ENCODE measurements at places on chromosomes 7 and 10.

- no peak for DNase-seq
These were observed 9.7 kb upstream of the ANKRD7 start for GRCh38 chr7:118214833-118215182.

DNA sequence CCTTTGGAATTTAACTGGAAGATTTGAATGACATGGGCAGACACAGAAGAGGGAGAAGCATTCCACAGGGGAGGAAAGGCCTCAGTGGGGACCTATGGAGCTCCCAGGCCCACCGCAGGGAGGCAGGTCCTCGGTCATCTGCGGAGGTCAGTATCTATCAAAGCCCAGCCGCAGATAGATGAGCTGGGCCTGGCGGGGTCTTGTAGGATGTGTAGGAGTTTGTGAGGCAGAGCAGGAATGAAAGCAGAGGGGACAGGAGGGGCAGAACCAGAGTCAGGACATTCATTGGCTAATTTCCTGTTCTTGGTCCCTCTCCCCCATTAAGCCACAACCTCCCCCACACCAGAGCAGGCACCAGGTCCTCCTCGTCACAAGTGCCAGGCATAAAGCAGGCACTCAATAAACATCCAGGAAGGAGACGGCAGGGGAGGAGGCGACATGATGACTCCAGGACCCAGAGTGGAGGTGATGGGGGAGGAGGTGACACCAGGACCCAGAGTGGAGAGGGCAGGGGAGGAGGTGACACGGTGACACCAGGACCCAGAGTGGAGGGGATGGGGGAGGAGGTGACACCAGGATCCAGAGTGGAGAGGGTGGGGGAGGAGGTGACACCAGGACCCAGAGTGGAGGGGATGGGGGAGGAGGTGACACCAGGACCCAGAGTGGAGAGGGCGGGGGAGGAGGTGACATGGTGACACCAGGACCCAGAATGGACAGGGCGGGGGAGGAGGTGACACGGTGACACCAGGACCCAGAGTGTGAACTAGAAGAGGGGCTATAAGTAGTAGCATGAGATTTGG is 83.7 kb upstream of the PDGFA start:
- no peak for DNase-seq

- DNase-seq: peak; percentile 32
These were observed 393.8 kb upstream of the PRKCQ start for GRCh38 chr10:6973899-6974298.

- no peak for DNase-seq
These were observed 290.3 kb downstream of the AHR start for GRCh38 chr7:17588730-17589129.

- peak; percentile 85 for DNase-seq
These were observed at the start of gene ARL4A for GRCh38 chr7:12686891-12687717. TSS of gene ARL4A (plus strand) at chr7:12687633. CDS start at chr7:12688255, 622 bp downstream.

DNA sequence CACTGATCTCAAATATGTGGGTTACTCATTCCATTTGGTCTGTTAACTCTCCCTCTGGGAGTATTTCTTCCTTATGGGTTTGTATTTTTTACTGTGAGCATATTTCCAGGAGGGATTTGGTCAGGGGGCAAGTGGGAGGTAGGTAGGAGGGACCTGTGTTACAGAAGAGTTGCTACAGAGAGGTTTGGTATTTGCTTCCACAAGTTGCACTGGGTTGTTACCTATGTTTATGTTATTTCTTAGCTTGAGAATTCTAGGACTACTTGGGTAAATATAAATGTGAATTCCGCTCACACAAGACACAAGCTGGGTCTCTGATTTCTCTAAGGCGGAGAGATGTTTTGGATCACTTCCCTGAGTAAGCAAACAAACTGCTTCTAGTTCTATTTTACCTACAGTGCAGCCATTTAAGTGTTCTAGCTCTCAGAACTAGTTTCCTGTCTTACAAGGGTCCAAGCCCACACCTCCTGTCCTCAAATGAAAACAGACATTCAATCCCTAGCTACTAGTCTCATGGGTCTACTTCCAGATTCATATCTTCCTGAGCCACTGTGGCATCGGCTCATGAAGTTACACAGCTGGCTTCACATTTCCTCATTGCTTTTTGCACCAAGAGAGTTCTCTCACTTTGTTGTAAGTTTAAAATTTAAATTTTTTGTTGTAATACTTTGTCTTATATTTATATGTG is 75.4 kb upstream of the PPP1R3C start:
- DNase-seq: no peak

DNA sequence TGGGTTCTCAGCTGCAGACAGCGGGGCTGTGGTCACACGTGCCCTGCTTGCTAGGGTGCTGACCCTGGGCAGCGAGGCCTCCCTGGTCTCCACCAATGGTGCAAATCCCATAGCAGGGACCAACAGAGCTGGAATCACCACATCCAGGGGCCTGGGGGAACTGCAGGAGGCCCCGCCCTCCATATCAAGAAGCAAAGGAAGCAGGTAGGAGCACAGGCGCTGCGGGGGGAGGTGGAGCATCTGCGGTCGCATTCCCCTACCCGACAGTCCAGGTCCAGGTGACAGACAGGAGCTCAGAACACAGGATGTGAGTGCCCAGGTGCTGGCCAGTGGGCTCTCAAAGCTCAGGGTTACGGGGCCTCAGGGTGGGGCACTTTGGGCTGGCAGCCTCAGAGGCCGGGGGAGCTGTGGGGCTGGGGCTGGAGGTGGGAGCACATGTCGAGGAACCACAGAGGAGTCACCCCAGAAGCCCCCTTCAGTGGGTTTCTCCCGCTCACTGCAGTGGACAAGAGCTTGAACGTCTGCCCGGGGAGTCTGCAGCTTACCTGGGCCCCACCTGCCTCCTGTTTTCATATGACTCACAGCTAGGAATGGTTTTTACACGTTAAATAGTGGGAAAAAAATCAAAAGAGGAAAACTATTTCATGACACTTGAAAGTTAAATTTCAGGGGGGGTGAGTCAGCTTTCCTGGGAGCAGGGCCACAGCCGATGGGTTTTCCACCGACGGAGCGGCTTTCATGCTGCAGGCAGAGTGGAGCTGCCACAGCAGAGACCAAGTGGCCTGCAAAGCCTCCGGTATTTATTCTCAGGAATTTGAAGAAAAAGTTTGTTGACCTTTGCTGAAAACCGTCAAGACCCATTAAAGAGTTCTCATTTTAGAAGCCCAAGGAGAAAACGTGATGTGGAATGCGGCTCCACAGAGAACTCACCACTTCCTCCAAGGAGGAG is 148.7 kb upstream of the PPP2R2D start:
- DNase-seq: no peak

DNA sequence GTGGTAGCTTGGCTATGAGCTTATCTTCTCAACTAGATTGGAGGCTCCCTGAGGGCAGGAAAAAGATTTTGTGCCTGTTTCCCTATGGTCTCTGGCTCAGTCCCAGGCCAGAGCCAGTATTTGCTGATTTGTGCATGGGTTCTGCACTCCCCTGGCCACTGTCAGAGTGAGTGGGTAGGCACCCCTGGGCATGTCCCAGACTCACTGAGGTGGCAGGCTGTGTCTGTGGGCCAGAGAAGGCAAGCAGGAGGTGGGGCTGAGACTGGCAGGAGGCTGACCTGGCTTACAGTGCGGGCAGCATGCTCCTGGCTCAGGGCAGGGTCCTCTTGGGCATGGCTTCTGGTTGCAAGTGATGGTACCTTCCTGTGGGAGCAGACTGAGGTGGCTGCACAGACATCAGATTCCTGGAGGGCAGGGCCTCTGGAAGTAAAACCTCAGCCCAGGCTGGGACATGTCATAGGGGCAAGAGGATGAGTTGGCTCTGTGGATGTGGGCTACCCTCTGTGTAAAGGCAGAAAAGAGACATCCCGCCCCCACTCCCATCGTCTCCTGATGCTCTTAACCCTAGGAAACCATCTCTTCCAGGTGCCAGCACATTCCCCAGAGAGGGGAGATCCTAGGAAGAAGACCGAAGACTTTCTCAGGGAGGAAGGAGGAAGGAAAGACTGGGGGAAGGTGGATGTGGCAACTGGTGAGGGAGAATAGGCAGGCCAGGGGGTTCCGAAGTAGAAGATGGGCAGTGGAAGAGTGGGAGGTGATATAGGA is 4.3 kb downstream of the KCP start:
- DNase-seq: no peak

GRCh38 chr10:90695915-90696676 is 161.7 kb downstream of the HTR7 start:
- DNase-seq: no peak

GRCh38 chr7:103398483-103399127 is 47.4 kb downstream of the SLC26A5 start:
- no peak for DNase-seq

DNA sequence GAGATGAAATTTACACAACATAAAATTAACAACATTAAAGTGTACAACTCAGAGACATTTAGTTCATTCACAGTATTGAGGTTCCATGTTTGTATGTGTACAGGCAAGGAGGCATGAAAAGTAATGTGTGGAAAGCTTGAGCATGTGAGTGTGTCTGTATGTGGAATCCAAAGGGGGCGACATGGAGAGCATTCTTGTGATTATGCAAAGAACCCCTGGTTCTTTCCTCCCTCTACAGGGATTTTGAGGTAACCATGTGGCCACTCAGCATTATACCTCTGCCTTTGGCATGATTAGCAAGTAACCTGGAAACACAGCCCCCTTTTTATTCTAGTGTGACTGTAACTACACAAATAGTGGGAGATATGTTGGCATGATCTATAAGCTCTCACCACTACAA is 21.0 kb downstream of the OR2F1 start:
- no peak for DNase-seq

GRCh38 chr7:116595063-116595462 is 70.2 kb downstream of the CAV1 start:
- DNase-seq: no peak

DNA sequence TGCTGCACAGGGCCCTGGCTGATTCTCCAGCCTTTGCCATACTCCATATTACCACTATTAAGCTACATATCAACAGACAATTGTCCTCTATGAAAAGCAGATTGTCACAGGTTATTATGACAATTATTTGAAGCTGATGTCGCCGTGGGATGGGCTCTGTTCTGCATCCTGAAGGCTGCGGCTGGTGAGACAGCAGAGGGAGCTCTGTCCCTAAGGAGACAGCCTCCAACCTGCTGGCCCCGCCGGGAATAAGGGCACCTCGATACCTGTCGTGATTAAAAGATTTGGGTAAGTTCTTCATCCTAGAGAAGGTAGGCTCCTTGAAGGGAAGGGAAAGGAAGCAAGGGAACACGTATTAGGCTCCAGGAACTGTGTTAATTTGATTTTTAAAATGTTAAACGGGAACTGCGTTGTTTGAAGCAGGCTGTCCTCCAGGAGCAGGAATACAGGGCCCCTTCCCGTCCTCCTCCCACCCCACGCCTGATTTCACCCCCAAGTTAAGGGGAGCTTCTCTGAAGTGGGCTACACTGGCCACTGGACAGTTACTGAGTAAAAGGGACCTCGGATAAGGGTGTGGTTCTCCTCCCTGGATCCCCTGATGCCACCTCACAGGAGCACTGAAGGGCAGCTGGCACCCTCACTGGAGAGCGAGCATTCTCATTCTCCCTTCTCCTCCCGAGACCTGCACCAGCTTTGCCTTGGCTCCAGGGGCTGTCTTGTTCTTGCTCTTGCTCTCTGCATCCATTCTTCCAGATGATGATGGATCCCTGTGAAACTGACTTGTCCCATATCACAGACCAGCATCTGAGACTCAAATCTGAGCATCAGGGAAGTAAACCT is 11.8 kb upstream of the TIAL1 start:
- peak; percentile 17 for DNase-seq

- DNase-seq: no peak
These were observed 30.8 kb downstream of the KCNH2 start for GRCh38 chr7:150947241-150947745.

GRCh38 chr10:82072124-82072523 is 197.1 kb downstream of the NRG3 start:
- DNase-seq: no peak

DNA sequence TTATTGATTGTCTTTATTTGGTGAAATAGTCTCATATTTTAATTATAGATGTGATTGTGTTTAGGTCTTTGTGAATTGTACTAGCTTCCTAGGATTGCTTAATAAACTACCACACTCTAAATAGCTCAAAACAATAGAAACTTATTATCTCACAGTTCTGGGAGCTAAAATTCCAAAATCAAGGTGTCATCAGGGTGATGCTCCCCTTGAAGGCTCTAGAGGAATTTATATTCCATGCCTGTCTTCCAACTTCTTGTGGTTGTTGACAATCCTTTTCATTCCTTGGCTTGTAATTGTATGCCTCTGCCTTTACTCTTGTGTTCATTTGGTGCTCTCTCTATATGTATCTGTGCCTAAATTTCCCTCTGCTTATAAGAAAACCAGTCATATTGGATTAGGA is 155.3 kb upstream of the AKR1E2 start:
- DNase-seq: no peak

GRCh38 chr7:112449353-112449752 is 907 bp upstream of the IFRD1 start:
- peak; percentile 33 for DNase-seq

DNA sequence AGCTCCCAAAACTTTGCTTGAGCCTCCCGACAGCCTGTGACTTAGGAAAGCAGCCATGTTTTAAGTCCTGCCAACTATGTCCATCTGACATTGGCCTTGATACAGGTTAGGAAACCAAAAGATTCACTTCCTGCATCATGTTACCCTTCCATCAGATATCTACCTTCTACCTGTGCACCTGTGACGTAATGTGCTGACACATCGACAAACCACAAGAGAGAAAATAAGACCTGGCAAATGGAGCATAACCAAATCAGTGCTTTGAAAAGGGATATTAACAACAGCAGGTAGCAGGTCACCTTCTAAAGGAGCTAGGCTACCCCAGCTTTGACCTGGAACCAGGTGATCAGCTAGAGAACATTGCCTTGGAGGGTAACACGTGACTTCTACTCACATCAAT is 14.8 kb upstream of the PRR15 start:
- DNase-seq: no peak

- DNase-seq: no peak
These were observed 6.3 kb downstream of the NDUFB2 start for GRCh38 chr7:140702774-140703173.

DNA sequence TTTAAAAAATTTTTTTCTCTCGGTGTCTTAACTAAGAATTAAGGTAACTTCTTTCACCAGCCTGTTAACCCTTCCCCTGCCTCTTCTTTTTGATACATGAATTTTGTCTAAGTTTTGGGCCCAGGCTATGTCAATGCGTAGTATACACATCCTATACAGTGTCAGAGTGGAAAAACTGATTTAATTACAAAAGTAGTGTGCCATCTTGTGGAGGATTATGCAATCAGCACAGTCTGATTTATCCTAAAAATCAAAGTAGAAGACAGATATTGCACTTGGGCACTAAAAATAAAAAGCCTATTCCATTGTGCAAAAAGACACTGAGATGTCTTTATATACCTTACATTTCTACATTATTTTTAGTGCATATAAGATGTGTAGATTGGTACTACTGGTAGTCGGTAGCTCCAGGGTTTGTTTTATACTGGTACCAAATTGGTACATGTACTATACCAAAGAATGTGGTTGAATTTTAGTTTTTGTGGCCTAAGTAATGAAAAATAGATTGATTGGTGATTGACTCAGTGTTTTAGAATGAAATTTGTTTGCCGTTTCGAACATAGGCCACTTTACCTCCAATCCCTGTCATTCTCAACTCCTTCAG is 96.6 kb downstream of the MKLN1 start:
- DNase-seq: peak; percentile 23

DNA sequence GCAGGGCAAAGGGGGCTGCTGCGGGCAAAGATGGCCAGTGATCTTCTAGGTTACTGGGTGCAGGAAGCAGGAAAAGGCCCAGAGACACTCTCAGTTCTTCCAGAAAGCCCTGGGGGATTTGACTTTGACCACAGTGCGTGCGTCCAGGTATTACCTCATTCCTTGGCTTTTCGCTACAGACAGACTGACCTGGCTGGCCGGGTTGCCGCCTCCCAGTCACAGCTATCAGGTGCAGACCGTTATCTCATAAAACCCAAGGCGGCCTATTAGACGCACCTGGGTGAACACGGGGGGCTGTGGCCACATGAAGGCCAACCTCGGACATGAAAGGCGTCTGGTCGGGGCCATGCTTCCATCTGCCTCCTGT is 80.3 kb downstream of the FOXL3 start:
- DNase-seq: no peak

Data from central memory CD4-positive, alpha-beta T cell (primary cell).